ENCODE measurements at places on chromosomes 13 and 19.

GRCh38 chr13:25046274-25046984 is 49.5 kb upstream of the PABPC3 start:
- DNase-seq, result no peak

DNA sequence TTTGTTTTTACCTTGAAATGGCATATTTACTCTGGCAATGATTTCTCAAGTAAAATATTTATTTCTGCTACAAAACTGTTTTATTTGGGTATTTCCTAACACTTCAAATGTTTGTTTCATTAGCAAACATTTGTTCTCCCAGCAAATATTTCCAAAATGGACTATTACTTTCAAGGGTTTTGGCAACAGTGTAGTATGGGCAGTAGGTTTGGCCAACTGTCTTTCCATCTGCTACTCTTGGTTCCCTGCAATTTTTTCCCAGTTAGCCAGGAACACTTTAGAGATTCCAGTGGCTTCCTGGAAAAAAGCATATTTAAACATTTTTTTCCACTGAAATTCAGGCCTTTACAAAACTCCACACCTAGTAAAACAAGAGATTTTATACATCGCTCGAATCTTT is 466.6 kb downstream of the SLITRK6 start:
- no peak for DNase-seq

- DNase-seq, result no peak
These were observed 6.2 kb upstream of the COLGALT1 start for GRCh38 chr19:17549085-17549740.

GRCh38 chr13:26184791-26185250 is 37.3 kb downstream of the RNF6 start:
- peak; percentile 73 for DNase-seq

GRCh38 chr13:108850691-108851090 is 221.3 kb downstream of the MYO16 start:
- DNase-seq, result no peak

GRCh38 chr13:101452519-101453485 is at the start of gene ITGBL1:
Gene ITGBL1 (plus strand): TSS chr13:101452675. CDS start chr13:101452834, 159 bp downstream.
- no peak for DNase-seq

GRCh38 chr13:44132710-44133109 is 240.9 kb upstream of the SERP2 start:
- no peak for DNase-seq

- peak; percentile 48 for DNase-seq
These were observed 8.9 kb upstream of the MYO1F start for GRCh38 chr19:8585894-8586750.

- no peak for DNase-seq
These were observed 10.2 kb downstream of the DOT1L start for GRCh38 chr19:2173767-2174577.

DNA sequence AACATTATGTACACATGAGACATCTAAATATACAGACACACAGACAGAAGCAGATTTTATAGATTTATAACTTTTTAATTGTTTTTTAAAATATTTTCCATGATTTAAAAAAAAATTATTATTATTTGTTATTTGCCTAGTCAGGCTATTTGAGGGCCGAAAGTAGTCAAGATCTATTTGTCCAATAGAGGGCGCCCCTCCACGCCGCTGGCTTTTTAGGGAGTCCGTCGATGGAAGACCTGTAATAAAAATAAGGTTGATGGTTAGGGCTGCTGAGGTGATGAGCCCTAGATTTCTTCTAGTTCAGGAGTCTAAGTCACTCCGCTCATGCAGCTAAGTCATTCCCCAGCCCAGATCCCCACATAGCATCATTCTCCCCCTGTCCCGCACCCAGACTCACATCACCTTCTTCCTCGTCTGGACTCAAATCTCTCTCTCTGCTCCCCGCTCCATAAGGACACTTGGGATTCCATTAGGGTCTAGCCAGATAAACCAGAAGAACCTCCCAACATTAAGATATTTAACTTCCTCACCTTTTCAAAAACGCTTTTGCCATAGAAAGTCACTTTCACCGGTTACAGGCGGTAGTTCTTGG is 33.9 kb upstream of the CEACAM21 start:
- DNase-seq, result peak; percentile 78

DNA sequence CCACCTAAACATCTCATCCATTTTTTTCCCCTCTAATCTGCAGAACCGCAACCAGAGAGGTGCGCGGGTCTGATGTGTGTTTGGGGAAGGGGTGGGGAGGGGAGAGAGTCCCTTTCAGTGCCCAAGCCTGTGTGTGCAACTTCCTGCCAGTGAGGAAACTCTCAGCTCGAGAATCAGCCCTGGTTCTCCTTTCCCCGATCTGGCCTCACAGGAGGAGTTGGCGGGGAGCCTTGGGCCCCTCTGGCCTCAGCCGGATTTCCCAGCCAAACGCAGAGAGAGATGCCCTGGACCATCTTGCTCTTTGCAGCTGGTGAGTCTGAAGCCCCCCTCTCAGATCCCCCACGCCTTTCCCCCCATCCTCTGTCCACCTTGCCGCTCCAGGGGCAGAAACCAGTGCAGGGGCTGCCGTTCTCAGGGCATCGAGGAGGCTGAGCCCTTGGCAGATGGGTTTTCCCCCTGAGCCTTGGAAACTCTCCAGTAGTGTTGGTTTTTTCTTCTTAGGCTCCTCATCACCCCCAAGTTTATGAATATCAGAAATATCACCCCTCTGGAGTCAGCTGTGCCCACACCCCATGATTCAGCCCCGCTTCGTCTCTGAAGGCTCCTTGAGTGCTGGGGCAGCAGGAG is at the start of gene C19orf38:
TSS of gene C19orf38 (plus strand) at position 186 of the 627 bp plus-strand sequence. CDS start at position 280, 94 bp downstream.
- peak; percentile 42 for DNase-seq

DNA sequence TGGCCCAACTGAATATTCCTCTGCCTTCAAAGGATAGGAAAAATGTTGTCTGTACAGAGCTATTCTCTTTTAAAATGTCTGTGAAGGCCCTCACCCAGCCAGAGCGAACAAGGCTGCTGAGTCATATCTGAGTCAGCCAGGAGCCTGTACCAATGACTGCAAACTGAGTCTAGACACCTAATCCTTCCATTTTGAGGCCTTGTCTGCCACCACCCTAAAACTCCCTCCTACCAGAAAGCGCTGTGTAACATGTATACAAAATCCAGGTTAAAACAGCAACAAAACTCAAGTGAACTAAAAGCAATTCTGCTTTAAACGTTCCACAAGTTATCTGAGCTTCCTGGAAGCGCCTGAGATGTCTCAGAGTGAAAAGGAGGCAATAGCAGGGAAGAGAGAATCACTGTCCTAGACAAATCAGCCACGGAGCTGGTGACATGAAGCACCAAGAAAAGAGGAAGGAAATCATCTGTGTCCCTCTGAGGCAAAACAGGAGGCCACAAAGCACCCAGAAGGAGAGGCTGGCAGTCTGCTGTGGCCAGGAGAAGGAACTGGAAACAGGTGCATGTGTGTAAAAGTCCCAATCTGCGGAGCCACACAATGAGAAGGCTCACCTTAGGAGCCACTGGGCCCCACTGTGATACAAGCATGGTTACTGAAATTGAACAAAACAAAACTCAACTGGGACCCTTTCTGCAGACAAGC is 10.2 kb downstream of the DHRS12 start:
- DNase-seq, result peak; percentile 47

Data from CD4-positive, alpha-beta T cell treated with Interferon alpha-2 for 1 hour (primary cell).